ENCODE measurements at places on chromosomes 7 and 10. TPM values are rescaled to one million over a fixed set of nuclear protein-coding genes. Genes with fewer than 3 reads are reported as not detected.

CPED1 gene
- total RNA-seq: 58.6 TPM

MALRD1 gene
- 2.3 TPM for total RNA-seq

SLC37A3 gene
- 40.9 TPM for total RNA-seq

FAM25A gene
- total RNA-seq: not detected

LIPJ gene
- total RNA-seq: not detected

DNA sequence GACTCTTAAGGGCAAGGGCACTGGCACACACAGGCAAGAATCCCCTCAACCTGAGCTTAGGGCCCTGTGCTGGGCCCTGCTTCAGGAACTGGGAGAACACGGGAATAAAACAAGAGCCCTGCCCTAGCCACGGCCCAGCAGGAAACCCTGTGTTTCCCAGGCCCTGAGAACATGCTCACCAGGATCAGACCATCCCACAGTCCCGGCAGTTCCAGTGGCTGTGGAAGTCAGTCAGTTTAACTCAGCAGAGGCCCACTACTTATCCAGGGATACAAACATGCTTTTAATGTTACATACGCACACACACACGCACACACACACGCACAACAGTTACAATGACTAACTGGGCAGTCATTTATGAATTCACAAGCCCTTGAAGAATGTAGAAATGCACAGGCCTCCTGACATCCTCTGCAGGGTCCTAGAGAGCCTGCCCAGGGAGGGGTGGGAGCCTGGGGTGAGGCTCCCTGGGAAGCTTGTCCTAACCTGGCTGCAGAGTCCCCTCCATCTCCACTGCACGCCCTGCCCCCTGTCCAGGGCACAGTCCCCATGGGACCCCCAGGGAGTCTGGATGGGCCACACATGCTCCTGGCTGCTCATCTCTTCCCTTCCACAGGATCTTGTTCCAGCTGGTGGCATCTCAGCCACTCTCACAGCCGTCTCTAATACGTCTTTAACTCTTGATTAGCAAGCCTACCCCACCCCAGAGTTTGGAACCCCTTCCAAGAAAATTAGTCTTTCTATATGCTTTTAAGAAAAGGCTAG lies 97.6 kb downstream of the TCERG1L start:
- no peak for DNase-seq

DNA sequence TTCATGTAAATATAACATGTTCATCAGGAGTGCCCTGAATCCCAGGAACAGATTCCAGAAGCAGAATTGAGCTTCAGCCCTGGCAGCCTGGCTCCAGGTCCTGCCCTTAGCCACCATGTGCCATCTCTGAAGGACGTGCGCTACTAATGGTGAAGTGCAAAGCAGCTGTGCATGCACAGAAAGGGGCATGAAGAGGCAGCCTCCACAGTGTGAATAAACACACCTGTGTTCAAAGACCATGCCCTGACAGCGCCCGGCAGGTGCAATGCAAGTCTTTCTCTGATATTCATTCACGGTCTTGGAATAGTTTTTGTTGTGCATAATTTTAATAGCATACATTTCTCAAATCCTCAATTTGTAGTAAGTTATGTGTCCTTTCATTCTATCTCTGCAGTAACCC lies 250.4 kb upstream of the TCERG1L start:
- no peak for DNase-seq

GRCh38 chr7:98551611-98552273 lies 65.3 kb upstream of the NPTX2 start:
- DNase-seq: no peak

- no peak for DNase-seq
Measured at GRCh38 chr7:44081266-44081748, 1.0 kb downstream of the POLM start.

DNA sequence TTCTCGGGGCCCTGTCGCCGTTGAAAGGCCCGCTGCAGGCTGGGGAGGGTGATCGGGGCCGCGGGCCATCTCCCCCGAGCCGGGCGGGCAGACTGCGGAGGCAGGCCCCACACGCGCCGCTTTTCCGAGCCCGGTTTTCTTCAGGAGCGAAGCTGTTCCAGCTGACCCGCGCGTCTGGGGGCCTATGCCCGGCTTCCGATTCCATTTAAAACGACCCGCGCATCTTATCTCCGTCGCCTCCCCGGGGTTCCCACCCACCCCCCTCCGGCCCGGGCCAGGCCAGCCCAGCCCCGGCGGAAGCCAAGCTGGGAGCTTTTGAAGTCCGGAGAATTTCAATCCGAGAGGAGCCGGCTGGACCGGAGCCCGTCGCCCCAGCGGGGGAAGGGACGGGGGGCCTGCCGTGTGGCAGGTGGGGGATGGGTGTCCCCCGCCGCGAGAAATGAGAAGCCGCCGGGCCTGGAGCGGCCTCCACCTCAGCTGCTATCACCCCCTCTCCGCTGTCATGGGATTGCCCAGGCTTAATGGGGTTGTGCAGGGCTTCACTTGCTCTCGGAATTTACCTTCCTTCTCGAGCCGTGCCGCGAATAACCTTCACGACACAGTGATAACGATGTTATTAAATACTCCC lies 3.1 kb upstream of the EVX1 start:
- DNase-seq: no peak

DNA sequence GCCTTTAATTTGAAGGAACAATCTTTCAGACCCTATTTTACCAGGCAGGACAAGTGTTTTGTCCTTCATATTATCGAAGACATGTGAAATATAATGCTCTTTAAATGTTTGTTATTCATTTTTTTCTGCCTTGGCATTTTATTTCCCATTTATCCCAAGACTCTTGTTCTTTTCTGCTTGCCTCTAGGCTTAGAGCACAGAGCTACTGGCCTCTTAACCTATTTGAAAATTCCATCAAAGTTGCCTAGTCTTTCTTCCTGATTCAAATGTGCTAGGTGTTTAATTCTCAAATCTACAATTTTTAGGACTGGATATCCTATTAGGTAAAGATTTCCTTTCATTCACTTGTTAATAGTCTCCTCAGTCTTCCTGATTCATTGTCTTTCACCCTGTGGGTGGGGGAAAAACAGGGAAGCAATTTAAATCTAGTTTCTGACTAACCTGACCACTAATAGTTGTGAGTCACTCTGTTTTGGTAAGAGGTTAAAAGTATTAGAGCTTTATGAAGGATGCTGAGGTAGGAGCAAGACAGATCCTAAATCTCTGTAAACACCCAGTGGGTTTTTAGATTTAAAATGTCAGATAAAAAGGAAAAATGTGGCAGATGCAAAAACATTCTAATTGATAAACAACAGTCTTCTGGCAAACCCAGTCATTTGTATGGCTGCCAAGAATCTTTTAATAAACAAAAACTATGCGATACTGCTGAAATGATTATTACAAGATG lies 1.5 kb downstream of the LIPK start:
- no peak for DNase-seq

- DNase-seq: no peak
Measured at GRCh38 chr7:10100572-10100971, 873.1 kb upstream of the PHF14 start.
